ENCODE measurements at places on chromosomes 1 and 21.

DNA sequence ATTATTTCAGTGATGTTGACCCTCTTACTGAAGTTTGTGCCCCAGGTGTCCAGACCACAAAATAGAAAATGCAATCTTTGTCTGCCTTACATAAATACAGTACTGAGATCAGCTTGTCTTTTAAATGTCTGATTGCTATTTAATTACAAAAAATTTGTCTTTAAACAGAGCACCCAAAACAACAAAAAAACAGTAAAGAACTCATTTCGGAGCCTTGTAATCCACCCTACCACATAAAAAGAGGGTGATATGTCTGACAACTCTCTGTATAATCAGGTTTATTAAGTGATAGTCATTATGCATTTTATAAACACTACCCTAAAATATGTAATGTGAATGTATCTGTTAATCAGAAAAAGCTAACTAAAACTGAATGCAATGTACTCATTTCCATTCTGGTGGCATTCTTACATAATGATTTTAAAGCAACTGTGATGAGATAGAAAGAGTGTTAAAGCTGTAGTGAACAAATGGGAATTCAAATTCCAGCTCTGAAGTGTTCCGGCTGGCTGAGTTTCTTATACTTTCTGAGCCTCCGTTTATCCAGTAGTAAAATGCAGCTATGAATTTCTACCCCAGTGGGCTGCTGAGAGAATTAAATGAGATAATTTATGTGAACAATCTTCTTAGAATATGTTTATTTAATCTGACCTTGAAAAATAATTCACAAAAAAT is 486.6 kb downstream of the USP25 start:
- DNase-seq: no peak

DNA sequence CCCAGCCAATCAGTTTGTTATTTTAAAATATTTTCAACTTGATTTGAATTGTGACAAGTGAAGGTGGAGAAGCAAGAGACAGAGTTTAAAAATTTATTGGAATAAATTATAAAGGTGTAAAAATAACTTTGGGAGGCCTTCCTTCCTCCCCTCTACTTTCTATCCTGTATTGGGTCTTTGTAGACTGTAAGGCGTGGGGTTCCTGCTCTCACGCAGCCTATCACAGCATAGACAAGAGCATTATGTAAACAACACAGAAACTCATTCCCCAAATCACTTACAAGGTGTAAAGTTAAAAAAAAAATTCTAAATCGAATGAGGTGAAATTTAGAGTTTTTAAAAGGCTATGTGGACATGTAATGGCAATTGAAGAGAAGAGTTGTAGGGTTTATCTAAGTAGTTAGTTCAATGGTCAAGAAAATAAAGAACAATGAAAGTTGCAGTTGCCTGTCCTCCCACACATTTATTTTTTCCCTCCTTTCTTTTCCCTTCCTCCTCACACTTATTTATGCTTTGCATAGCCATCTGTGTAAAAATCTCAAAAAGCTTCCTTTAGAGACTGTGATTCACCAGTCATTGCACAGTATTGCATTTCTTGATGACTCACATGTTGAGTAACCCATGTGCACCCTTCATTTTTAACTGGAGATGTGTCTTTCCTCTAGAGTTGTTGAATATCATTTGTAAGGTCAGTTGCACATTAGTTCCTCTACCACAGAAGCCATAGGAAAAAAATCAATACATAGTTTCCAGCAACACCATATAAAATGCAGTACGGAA is 242.2 kb downstream of the PTPRC start:
- DNase-seq: no peak

GRCh38 chr1:76281306-76281705 is 206.8 kb downstream of the ST6GALNAC3 start:
- no peak for DNase-seq

DNA sequence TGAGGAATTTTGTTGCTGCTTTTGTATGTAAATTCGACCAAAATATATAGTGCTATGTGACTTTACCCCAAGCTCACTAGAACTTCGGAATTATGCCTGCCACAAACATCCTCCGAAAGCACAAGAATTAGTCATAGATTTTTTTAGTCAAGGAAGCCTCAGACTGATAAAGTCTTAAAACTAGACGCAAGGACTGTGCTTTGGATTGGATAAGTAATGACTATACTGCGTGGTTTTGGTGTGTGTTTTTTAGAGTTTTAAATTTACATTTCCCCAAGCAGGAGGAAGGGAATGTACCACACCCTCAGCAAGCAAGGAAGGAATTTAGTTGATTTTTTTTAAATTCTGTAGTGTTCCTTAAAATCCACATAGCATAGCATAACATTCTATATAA is 10.3 kb downstream of the WLS start:
- no peak for DNase-seq
